ENCODE measurements at places on chromosomes 7 and 10.

DNA sequence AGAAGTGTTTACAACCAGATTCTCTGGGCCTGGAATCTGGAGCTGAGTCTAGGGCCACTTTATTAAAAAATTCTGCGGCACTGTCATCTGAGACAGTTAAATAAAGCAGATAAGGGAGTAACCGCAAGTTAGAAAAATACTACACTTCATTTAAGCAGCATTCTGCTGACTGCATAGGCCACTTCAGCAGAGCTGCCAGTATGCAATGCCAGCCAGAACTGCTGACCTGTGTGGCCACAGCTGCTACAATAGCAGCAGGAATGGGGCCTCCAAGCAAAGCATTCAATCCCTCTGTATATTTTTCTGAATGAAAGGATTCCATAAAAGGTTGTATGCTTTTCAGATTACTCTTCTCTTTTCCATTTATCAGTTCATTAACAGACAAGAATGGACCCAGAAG lies 136.0 kb downstream of the COL28A1 start:
- no peak for DNase-seq

DNA sequence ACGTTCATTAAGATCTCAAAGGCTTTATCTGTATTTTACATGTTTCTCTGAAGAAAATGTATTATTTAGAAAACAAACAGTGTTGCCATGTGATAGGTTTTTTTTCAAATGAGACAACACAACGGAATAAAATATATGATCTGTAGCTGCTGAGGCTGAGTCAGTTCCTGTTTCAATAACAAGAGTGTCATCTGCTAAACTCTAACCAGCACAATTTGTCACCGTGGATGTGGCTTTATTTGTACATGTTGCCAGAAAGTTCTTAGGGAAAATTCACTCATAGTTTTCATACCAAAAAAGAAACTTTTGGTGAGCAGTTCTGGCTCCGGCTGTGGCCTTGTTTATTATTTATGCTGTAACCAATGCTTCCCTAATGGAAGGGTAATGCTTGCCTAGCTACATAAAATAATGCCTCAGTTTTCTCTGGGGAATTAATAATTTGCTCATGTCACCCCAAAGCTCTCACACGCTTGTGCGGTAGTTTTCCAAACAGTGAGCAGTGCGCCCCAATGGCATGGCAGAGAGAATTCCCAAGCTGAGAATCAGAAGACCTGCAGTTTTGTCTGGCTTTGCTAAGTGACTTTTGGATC lies 20.3 kb upstream of the KLF6 start:
- DNase-seq, result no peak

DNA sequence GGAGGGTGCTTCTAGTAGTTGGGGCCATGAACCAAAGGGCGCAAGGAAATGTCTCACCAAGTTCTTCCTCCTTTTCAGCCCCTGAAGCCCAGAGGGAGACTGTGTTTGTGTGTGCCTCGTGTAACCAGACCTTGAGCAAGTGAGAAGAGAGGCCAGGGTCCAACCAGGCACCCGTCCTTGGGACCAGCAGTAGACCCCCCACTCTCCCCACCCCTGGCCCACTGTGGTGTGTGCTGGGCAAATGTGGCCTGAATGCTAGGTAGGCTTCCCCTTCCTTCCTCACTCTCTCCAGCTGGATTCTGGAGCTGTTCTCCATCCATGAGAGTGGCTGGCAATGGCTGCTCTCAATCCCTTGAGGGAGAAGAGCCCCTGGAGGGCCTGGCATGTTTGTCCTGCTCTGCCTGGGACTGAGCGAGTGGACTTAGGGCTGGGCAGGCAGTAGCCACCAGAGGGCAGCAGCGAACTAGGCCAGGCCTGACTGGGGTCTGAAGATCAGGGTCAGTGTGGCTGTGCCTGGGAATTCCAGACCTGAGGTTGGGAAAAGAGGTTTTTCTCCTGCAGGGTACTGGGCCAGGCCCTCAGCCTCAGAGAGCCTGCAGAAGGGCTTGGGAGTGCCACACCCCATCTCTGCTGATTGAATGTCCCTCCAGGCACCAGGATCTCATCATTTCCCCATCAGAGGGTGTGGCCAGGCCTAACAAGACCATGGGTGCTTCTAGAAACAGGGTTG lies 12.5 kb downstream of the SFRP5 start:
- DNase-seq, result peak; percentile 88

- DNase-seq, result no peak
These were observed 28.8 kb upstream of the PRTFDC1 start for GRCh38 chr10:24981161-24981710.

- peak; percentile 54 for DNase-seq
These were observed 580 bp downstream of the MRPS16 start for GRCh38 chr10:73251683-73252444.

- no peak for DNase-seq
These were observed 15.0 kb upstream of the TFEC start for GRCh38 chr7:116045532-116045931.

DNA sequence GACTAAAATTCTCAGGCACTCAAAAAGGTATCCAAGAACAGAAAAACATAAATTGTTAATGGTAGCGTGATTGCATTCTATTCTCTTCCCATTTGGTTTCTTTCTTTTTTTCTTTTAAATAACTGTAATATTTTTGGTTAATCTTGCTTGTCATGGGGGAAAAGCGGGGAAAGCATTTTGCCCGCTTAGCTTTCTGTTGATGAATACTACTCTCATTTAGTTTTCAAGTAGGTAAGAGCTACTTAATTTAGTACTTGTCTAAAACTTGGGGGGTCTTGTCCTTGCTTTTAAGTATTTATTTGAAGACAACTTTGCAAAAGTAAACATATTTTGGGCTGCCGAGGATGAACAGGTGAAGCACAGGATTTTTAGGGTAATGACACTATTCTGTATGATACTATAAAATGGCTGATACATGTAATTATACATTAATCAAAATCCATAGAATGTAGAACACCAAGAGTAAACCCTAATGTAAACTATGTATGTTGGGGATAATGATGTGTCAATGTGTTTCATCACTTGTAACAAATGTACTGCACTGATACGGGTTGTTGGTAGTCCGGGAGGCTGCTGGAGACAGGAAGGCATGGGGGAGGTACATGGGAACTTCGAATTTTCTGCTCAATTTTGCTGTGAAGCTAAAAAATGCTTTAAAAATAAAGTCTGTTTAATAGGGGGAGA lies 1.7 kb downstream of the TES start:
- no peak for DNase-seq

- DNase-seq, result no peak
These were observed 115.1 kb downstream of the PARD3 start for GRCh38 chr10:34699904-34700517.

GRCh38 chr10:100803908-100804307 lies 58.5 kb downstream of the PAX2 start:
- no peak for DNase-seq

DNA sequence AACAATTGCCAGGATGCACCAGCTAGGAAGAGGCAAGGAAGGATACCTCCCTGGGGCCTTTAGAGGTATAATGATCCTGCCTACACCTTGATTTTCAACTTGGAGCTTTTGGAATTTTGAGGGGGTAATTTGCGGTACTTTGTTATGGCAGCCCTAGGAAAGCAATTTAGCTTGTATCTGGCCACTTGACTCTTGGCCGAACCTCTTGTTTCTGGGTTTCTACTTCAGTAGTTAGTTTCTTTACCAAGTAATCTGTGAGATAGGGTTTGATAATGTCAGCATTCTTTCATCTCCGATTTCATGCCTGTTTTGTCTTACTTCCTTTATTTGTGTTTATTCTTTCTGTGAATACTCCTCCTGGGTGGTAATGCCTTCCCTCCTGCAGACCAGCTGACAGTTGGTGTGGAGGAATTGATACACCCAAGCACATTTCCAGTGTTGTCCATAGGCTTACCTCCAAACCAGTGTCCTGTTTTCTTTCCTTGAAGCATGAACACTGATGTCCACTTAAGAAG lies 163.7 kb downstream of the SND1 start:
- no peak for DNase-seq

GRCh38 chr10:5546891-5547680 lies 22.3 kb downstream of the CALML3 start:
- no peak for DNase-seq

GRCh38 chr7:47827351-47827756 lies 120.9 kb downstream of the PKD1L1 start:
- no peak for DNase-seq

GRCh38 chr7:50497068-50497642 lies 47.0 kb upstream of the FIGNL1 start:
- DNase-seq, result peak; percentile 31

- peak; percentile 65 for DNase-seq
These were observed 957.2 kb downstream of the PCDH15 start for GRCh38 chr10:53843736-53844362.

GRCh38 chr10:15122477-15123030 lies 25.4 kb downstream of the RPP38 start:
- no peak for DNase-seq

- peak; percentile 37 for DNase-seq
These were observed 56.5 kb upstream of the MPP7 start for GRCh38 chr10:28359334-28359733.

GRCh38 chr7:21141476-21141875 lies 286.4 kb upstream of the SP4 start:
- DNase-seq, result peak; percentile 48

DNA sequence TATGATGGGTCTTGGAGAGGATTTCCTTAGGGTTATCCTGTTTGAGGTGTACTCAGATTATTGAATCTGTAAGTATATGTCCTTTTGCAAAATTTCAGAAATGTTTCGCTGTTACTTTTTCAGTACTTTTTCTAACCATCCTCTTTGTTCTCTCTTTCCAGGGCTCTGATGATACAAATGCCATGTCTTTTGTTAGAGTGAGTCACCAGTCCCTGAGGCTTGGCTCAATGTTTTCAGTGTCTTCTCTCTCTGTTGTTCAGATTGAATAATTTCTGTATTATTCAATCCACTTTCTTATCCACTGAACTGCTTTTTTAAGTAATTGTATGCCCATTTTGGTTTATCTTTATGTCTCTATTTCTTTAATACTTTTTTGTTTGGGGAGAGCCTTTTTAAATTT lies 449.4 kb downstream of the TNS3 start:
- DNase-seq, result no peak

DNA sequence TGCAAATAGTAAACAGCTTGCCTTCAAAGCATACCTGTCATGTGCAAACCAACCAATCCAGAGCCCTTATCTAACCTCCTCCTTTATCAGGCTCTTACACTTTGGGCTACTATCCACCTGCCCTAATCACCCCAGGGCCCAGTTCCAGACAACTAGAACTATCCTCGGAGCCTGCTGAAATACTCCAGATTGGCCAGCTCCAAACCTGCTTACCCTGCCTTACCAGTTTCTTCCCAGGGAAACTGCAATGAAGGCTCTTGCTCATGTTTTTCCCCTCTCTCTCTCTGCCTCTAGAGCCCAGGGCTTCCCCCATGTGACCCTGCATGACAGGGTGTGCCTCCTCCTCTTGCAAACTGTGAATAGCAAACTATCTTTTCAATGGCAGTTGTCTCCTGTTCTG lies 81.4 kb upstream of the CAPZA2 start:
- DNase-seq, result peak; percentile 71

GRCh38 chr7:121355574-121355973 lies 26.8 kb downstream of the WNT16 start:
- DNase-seq, result no peak

DNA sequence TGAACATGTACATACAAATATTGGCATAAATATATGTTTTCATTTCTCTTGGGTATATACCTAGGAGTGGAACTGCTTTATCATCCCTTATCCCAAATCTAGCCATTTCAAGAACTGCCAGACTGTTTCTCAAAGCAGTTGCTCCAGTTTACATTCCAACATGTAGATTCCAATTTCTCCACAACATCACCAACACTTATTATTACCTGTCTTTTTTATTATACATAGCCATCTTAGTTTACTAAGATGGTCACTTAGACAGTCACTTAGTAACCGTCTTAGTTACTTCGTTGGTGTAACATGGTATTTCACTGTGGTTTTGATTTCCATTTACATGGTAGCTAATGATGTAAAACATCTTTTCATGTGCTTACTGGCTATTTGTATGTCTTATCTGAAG lies 82.7 kb downstream of the ZFAND4 start:
- DNase-seq, result no peak

GRCh38 chr10:69899727-69900595 lies 98.3 kb downstream of the COL13A1 start:
- peak; percentile 42 for DNase-seq

GRCh38 chr10:69486922-69487730 lies 35.9 kb downstream of the TSPAN15 start:
- DNase-seq, result no peak

DNA sequence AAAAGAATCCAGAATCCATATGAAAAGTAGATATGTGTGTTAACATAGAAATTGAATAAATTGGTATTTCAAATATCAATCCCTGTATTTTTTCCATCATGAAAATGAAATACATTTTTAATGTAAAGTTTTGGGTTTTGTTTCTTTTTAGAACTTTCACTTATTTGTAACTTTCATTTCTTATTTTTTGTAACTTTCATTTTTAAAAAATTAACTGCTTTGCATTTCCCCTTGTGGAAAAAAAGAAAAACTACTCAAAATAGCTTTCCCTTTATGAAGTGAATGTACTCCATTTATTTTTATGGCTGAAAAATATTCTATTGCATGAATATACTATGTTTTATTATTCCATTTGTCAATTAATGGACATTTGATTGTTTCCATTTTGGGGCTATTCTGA lies 75.6 kb upstream of the SMNDC1 start:
- DNase-seq, result no peak

All from mesendoderm (in vitro differentiated cells).